ENCODE measurements at places on chromosomes 12 and 14.

- DNase-seq = no peak
Observed at GRCh38 chr12:88448337-88448915, 131.8 kb downstream of the KITLG start.

GRCh38 chr14:37673439-37673838 lies 78.0 kb downstream of the TTC6 start:
- no peak for DNase-seq

DNA sequence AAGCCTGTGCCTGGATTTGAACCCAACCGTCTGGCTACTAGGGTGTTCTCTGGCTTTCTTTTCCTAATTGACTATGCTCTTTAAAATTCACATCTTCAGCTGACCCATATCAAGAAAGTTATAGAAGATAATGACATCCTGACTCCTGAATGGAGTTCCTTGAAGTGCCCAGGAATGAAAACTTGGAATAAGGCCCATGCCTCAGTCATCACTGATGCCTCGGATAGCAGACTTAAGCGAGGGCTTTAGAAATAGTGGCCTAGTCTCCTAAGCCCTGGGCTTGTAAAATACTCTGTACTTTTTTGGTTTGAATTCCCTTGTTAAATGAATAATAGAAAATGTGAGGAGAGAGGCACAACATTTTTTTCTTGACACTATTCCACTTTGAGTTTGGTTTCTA lies 39.0 kb downstream of the CHST11 start:
- no peak for DNase-seq

- DNase-seq = no peak
Observed at GRCh38 chr14:100486025-100486828, 101.0 kb downstream of the BEGAIN start.

DNA sequence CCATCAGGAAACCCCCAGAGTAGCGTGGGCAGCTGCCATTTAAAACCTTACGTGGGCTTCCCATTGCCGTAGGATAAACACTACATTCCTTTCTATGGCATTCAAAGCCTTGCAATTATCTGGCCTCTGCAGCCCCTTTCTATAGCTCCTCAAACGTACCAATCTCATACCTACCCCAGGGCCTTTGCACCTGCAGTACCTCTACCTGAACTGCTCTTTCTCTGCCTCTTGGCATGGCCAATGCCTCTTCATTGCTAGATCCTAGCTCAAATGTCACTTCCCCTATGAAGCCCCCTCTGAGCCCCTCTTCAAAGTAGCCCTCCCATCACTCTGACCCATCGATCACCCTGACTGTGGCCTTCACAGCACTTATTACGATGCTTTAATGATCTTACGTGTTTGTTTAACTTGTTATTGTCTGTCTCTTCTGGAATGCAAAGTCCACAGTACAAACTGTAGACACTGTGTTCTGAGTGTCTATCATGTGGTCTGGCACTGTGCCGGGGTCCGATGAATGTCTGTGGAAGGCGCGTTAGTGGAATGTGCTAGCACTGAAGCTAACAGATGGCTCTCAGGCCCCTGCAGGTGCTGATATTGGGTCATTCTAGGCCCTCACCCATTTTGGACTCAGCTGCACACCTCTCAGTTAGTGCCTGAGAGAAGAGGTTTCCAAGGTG lies 157.3 kb upstream of the NOS1 start:
- no peak for DNase-seq

GRCh38 chr12:64494998-64495729 lies 43.2 kb downstream of the TBK1 start:
- DNase-seq = no peak

GRCh38 chr14:44149597-44149996 lies 357.5 kb downstream of the FSCB start:
- no peak for DNase-seq

- no peak for DNase-seq
Observed at GRCh38 chr12:86435053-86435452, 178.9 kb upstream of the MGAT4C start.

DNA sequence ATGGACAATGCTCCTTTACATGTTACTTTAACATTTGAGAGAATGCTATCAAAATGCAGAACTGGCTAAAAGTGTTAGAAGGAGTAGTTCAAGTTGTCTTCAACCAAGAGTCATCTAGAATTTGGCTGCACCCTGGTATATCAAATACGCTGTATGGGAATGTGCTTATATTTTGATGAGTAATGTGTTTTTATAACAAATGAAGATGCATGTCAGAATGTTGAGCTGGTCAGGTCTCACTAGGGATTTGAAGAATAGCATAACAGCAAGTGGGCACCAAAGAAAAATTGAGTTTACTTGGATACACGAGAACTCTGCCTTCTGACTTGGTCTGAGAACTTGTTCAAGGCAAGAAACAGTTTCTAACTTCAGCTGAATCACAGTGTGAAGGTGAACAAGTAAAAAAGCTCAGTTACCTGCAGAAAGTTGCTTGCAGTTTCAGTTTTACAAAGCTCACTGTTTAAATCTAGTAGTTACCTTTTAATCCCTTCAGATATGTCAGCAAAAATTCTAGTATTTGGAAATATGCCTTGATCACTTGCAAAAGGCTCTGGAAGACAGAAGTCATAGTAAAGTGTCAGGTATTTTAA lies 82.3 kb downstream of the PDE3A start:
- DNase-seq = no peak

DNA sequence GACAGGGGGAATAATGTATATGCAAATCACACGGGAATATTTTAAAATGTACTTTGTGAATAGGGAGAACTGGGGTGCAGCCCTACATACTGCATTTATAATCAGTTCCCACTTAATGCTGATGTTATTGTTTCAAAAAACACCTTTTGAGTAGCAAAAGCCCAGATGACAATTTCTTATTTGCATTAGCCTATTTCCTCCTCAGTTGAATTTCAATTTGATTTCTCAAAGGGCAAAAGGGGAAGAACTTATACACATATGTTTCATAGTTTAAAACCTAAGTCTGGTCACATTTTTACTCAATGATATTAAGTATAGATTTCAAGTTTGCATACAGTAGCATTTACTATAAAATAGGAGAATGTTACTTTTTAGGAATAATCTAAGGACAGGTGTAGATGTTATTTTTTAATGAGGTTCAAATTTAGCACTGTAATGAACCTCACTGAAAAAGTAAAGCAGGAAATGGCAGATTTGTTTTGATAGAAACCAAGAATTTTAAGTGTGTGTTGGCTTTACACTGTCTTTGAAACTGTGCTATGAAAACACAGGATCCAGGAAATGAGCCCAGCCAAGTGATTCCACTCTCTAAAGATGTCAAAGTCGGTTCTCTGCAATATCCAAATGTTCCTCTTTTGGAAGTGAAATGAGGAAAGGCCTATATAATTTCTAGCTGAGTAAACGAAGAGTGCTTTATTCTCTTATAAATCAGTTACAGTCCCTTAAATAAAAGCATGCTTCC lies 367.4 kb downstream of the BTG1 start:
- no peak for DNase-seq

- DNase-seq = no peak
Observed at GRCh38 chr12:123200414-123200813, 32.5 kb downstream of the MPHOSPH9 start.

DNA sequence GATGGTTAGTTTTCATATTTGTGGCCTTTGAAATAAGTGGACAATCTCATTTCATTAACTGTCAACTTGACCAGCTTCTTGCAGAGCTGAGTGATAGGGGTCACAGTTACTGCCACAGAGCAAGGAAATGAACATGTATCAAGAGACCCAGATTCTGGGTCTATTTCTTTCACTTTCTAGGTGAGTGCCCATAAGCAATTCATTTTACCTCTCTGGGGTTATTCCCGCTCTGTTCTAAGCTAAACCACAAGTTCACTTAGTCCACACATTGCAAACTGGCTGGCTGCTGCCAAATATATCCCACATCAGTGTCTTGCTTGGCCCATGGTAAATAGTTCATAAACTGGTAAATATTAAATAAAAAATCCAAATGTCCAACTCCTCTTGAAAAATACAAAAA lies 29.9 kb downstream of the GPHB5 start:
- no peak for DNase-seq

DNA sequence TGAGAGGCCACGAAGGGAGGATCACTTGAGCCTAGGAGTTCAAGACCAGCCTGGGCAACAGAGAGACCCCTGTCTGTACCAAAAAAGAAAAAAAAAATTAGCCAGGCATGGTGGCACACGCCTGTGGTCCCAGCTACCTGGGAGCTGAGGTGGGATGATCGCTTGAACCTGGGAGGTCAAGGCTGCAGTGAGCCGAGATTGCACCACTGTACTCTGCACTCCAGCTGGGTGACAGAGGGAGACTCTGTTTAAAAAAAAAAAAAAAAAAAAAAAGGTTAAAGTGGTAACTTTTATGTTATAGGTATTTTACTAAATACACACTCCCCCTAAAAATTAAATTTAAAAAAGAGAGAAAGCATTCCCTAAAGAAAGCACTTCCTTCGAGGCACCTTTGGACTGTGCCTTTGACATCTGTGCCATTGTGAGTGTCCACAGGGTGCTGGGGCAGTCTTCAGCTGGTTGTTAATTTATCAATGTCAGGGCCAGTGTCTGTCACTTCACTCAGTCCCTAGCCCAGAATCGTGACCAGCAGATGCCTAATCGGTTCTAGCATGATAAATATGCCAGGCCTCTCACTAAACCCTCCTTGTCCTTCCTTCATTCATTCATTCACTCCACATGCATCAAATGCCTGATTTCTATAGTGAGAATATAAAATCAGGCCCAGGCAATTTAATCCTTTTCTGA lies 63.1 kb downstream of the B4GALNT3 start:
- no peak for DNase-seq

GRCh38 chr14:100655741-100656085 lies 68.5 kb upstream of the BEGAIN start:
- DNase-seq = no peak

DNA sequence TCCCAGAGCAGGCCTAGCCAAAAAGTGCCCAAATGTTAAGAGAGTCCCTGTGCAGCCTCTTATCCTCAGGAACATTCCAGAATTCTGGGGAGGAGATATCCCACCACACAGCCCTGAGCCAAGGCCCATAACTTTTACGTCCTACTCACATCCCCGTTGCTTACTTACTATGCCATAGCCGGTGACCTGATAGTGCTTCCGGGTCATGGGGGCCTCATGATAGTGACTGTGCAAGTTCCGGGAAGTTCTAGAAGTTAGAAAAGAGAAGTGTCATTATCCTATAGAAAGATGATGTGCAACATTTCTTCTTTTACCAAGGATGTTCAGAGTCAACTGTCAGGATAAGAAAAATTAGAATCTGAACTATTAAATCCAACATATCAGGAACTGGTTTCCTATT lies 15.6 kb upstream of the NGB start:
- DNase-seq = no peak

GRCh38 chr14:23729720-23730387 lies 93.7 kb downstream of the DHRS2 start:
- DNase-seq = no peak

DNA sequence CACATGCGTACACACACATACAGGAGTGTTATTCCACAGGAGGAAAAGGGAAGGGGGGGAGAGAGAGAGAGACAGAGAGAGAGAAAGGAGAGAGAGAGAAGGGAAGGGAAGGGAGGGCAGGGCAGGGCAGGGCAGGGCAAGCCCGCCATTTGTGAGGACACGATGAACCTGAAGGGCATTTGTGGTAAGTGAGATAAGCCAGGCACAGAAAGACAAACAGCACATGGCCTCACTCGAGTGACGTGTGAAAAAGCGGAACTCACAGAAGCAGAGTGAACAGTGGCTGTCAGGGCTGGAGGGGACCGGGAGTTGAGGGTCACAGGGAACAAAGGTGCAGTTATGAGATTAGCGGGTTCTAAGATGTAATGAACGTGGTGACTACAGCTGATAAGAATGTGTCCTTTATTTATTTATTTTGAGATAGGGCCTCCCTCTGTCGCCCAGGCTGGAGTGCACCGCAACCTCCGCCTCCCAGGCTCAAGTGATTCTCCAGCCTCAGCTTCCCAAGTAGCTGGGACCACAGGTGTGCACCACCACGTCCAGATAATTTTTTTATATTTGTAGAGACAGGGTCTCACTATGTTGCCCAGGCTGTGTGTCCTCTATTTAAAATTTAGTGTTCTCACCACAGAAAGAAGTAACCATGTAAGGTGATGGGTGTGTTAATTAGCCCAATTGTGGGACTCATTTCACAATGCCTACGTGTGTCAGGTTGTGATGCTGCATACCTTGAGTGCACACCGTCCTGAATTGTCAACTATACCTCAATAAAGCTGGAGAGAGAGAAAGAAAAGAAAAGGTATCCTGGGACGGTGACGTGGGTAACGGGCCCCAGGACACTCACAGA lies 18.7 kb upstream of the FBRSL1 start:
- no peak for DNase-seq

DNA sequence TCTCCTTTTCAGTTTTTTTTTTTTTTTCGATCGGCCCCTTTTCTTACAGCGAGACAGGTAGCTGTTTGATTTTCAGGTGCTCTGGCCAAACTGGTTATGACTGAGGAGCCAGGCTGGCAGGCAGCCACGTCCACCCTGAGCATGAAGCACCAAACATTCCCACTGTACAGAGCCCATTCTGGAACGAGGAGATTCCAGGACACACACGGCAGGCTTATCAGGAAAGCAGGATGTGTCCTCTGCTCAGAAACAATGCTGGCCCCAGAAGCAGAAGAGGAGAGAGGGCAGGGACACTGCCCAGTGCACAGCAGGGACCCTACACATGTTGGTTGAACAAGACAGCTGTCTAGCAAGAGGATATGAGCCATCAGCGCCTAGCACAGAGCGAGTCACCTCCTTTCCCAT lies 3.7 kb upstream of the KRT2 start:
- peak; percentile 25 for DNase-seq

DNA sequence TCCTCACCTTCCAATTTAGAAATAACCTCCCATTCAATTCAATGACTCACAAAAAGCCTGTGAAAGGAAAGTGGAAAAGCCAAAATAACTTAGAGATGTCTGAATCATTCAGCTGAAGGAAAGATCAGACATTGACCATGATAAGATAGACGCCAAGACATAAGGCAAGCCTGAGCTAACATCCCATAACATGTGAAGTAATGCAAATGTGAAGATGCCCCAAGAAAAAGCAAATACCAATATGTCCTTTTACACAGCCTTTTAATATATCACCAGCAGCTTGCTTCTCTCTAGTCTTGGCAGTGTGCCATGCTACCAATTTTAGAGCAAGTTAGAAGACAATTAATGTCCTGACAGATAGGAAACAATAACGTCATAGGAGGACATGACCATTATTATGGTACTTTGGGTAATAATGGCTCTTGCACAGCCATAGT lies 2.4 kb upstream of the NUMB start:
- DNase-seq = no peak

Measured in vagina (tissue), 2 donors.